AG04449 (cell line): ENCODE measurements at places on chromosomes 1 and 21.

DNA sequence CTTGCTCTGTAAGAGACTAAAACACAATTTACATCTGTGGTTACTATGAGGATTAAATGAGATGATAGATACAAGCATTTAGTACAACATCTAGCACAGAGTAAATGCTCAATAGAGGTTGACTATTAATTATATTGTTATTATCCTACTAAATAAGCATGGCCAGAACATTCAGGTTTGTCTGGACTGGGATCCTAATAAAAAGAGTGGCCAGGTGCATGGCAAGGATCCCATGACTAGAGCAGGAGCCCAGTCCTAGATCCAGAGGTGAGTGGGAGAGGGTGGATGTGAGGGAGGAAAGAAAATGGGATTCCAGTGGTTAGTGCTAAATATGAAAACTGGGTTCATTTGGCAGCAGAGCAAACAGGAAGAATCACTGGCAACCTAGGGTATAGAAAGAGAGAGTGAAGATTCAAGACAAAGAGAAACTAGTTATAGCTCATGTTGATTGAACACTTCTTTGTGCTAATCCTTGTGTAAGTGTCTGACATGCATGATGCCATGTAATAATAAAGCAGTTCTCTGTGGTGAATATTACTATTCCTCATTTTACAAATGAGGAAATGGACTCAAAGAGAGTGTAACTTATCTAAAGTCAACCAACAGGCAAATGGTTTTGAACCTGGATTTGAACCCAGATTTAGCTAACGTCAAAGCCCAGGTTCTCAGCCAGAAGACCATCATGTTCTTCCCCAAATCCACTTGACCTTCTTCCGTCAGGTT lies 71.1 kb upstream of the FGGY start:
- no peak for DNase-seq

GRCh38 chr1:71156590-71156989 lies 75.8 kb upstream of the ZRANB2 start:
- no peak for DNase-seq

GRCh38 chr1:240987928-240988327 lies 369.1 kb downstream of the RGS7 start:
- no peak for DNase-seq

- DNase-seq: no peak
Observed at GRCh38 chr21:15326032-15326867, 261.4 kb upstream of the NRIP1 start.

DNA sequence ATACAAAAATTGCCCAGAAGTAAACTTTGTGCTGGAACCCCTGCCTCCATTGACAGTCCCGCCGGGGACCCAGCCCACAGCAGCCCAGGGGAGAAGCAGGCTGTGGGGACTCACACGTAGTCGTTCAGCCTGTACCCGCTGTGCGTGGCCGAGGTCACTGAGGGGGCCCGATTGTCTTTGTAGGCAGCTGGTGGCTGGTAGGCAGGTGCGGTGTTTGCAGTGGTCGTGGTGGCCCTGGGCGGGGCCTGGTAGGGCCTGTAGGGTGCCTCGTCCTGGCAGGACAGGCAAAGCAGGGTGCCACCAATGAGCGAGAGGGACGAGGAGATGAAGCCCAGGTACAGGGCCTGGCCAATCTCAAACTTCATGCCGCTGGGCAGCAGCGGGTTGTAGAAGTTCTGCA lies 19.1 kb downstream of the CLDN14 start:
- DNase-seq: no peak

- DNase-seq: no peak
Observed at GRCh38 chr1:88117597-88117996, 566.5 kb upstream of the PKN2 start.

GRCh38 chr1:55593298-55593697 lies 378.1 kb upstream of the USP24 start:
- no peak for DNase-seq

- DNase-seq: no peak
Observed at GRCh38 chr1:155977690-155978324, 540 bp downstream of the ARHGEF2 start.

DNA sequence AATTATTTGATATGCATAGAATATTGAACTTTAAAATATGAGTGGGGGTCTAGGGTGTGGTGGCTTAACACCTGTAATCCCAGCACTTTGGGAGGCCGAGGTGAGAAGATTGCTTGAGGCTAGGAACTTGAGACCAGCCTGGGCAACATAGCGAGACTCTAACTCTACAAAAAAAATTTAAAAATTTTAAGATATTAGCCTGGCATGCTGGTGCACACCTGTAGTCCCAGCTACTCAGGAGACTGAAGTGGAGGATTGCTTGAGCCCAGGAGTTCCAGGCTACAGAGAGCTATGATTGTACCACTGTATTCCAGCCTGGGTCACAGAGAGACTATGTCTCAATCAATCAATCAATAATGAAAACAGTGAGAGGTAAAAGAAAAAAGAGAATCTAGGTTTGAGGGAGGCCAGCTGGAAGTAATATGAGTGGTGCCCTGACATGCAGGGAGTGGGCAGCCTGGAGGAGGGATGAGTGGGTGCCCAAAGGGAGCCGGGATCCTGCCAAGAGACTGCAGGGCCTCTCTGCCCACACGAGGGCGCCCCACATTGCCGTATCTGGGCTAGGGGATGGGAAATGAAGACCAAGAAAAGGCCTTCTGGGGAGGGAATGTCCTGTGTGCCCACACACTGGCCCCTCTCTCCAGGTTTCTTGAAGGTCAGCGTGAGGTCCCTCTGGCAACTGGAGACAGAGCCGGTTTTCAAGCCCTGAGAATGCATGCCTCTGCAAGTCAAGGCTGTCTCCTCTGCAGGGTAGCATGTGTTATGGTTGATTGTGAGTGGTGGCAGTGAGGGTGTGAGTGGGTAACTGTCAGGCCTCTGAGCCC lies 93.9 kb upstream of the PPM1J start:
- no peak for DNase-seq

DNA sequence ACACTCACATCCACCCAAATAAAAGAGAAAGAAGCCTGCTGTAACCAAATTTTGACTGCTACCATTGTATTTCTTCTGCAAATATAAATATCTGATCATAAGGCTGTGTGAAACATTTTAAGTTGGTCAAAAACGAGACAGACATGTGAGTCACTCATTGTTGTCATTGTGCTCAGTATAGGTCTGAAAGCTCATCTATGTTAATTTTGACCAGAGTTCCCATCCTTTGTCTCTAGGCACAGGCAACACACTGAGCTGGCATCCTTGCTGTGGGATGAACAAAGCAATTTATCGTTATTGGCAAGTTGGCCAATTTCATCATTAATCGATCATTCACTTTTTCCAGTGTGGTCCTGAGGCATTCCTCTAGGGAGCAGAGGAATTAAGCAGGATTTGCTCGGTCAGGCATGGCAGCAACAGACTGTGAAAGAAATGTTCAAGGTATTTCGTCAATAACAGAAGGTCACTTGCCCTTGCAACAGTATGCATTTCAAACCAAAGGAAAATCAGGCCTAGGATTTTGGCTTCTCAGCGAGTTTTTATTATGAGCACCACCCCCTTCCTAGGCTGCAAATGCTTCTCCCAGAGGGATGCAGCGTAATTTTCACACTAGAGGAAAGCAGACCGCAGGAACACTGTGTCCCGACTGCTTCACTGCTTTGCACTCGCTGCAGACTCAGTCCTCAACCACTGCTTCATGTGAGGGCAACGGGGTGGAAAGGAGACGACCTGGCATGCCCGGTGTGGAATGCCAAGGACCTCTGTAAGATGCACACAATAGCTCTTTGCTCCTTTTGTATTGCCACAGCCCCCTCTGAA lies 87.9 kb upstream of the SMYD2 start:
- DNase-seq: no peak

DNA sequence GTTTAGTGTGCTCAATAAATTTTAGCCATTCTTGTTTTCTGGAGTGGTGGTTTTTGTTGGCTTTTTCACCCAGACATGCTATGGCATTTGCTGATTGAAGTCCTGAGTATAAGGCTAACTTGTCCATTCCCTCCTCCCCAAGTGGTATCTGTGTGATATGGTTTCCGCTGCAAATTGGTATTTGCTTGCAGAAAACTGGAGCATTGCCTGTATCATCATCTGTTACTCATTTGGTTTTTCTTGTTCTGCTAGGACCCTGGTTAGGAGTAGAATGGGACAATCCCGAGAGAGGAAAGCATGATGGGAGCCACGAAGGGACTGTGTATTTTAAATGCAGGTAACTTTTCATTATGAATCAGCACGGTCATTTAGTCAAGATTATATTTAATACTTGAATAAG lies 34.0 kb downstream of the TBCE start:
- peak; percentile 23 for DNase-seq

DNA sequence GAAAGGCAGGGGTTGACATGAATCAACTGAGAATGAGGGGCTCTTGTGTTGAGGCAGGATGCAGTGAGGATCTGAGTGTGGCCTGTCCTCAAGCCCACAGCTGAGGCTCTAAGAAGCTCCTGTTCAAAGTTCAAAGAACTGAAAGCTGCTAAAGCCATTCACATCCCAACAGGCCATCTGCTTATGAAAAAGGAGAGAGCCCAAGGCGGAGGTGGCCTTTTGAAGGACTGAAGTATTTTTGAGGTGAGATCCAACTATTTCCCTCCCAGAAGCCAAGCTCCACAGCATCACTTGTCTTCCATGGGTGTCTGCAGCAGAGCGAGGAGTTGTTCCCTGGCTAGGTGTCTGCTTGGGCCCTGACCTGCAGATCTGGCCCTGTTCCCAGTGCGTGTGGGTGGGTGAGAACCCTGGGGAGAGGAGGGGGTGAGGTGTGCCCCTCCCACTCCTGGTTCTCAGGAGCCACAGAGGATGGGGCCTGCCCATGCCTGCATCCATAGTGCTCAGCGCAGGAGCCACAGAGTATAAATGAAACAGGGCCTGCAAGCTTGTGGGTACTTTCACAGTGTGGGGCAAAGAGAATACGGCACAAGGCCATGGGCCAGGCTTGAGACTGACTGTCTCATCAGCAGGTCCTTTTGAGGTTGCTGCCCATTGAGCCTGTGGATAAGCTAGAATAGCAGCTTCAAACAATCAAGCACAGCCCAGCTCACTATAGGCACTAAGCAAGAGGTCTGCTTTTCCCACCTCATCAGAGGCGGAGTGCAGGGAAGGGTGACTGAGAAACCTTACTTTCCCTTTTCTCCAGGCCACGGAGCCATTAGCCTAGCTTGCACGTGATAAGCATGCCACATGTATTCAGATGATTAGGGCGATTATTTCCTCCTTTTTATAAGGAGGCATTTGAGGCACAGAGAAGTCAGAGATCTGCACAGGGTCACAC lies 15.7 kb downstream of the REG4 start:
- no peak for DNase-seq

DNA sequence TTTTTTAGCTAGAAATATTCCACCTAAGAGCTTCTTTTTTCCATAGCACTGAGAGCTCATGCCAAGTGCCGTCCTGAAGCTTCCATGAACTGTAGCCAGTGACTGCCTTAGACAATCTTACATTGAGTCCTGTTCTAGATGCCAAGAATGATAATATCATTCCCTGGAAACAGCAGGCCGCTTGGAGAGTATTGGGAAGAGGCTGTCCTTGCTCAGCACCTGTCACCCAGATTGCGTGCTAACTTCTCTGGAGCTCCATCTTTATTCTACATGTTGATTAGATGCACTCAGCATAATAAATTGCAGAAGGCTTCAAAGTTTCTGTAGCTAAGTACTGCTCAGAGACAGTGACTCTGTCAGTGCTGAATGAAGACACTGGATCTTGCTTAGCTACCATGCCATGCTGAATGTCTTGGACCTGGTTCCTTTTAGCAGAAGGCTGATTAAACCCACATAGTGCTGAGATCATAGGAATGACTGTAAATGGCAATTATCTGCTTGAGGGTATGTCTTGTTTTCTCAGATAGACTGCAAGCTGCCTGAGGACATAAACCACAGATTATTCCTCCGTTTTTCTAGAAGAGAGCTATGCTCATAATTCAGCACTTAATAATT lies 83.1 kb upstream of the IRF2BP2 start:
- DNase-seq: no peak

GRCh38 chr21:34736116-34736874 lies 67.5 kb downstream of the CLIC6 start:
- peak; percentile 57 for DNase-seq

DNA sequence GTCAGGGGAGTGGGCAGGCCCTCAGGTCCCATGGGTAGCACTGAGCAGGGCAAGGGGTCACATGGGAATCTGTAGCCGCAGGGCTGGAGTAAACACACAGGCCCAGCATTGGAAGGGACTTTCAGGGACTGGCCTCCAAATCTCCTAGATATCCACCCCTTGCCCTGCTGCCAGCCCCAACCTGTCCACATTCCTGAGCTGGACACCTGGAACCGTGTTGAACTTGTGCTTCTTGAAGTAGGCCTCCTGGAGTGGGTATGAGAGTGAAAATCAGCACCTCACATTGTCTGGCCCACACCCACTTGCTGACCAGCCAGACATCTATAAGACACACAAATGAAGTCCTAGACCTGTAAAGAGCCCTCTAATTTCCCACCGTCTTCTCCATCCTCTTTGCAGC lies 7.7 kb downstream of the POMGNT1 start:
- DNase-seq: no peak

DNA sequence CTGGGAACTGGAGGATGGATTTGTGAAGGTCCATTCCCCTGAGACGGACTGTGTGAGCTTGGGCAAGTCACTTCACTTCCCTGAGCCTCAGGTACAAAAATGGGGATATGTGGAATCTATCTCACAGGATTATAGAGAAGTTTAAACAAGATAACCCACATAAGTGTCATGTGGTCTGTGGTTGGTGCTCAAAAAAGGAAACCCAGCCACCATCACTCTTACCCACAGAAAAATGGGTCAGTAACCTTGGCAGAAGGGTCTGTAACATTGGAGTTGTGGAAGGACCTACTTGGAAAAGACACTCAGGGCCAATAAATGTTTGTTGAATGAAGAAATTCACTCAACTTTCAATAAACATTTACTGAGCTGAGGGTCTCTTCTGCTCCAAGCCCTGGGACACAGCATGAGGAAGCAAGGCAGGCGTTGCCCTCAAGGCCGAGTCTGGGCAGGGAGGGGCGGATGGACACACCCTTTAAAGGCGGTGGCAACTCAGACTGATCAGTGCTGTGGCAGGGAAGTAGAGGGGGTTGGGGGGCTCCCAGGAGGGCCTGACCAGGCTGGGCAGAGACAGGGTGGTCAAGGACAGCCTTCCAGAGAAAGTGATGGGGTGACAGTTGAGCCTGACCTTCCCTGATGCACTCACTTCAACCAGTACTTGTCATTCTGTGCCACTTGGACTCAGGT lies 66.7 kb upstream of the ACOT11 start:
- DNase-seq: no peak

- no peak for DNase-seq
Observed at GRCh38 chr1:57966340-57966739, 542.5 kb upstream of the DAB1 start.

GRCh38 chr1:48061162-48062136 lies 64.3 kb upstream of the TRABD2B start:
- no peak for DNase-seq

DNA sequence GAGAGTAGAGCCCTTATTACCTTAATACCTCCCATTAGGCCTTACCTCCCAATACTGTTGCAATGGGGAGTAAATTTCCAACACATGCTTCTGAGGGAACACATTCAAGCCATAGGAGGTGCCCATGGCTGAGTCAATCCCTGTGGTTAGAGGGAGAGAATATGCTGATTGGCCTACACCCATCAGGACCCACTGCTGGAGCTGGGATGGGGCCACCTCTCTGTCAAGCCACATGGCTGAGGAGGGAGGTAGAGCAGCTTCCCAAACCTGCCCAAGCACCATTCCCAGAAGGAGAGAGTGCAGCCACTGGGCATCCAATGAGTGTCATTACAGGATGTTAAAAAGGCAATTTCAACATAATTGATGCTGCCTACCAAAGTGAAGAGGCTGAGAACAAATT lies 228.1 kb downstream of the C1orf94 start:
- no peak for DNase-seq
